ENCODE measurements at places on chromosomes 6 and 20.

DNA sequence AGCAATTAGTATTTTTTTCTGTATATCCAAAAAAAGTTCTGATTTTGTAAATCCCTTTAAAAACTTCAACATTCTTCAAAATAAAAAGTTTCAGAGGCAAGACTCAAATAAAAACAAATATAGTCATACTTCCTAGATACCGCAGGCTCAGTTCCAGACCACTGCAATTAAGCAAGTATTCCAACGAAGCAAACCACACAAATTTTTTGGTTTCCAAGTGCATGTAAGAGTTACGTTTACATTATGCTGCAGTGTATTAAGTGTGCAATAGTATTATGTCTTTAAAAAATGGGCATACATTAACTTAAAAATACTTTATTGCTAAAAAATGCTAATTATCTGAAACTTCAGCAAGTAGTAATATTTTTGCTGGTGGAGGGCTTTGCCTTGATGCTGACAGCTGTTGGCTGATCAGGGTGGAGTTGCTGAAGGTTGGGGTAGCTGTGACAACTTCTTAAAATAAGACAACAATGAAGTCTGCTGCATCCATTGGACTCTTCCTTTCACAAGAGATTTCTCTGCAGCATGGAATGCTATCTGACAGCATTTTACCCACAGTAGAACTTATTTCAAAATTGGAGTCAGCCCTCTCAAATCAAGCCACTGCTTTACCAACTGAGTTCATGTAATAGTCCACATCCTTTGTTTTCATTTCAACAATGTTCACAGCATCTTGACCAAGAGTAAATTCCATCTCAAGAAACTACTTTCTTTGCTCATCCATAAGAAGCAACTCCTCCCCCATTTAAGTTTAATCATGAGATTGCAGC, 46.0 kb downstream of the PHIP start:
- no peak for DNase-seq

DNA sequence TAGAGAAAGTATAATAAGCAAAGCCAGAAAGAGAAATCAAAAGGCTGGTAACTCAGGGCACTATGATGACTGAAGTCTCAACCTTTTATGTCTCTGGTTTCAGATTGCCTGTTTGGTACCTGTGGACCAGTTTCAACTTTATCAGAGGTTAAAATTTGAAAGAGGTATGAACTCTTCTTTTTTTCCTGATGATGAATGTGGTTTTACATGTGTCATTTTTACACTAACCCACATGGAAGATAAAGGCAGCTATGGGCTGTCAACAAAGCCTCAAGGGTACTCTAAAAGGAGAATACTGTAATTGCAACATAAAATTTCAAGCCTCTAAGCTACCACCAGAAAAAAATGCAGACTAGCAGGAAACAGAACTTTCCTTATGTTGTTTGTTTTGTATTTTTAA, 52.4 kb downstream of the RNF144B start:
- DNase-seq, result no peak

- DNase-seq, result no peak
These were observed 124.2 kb downstream of the CEBPB start for GRCh38 chr20:50314678-50315335.

- no peak for DNase-seq
These were observed 6.2 kb downstream of the CSE1L start for GRCh38 chr20:49052334-49052733.

GRCh38 chr20:13274275-13274861, 53.3 kb downstream of the ISM1 start:
- DNase-seq, result no peak

GRCh38 chr6:32459781-32460424, 20.2 kb downstream of the HLA-DRA start:
- no peak for DNase-seq

GRCh38 chr6:139640921-139641320, 266.5 kb upstream of the CITED2 start:
- peak; percentile 53 for DNase-seq

GRCh38 chr6:106648651-106649308, 19.4 kb downstream of the QRSL1 start:
- DNase-seq, result no peak

DNA sequence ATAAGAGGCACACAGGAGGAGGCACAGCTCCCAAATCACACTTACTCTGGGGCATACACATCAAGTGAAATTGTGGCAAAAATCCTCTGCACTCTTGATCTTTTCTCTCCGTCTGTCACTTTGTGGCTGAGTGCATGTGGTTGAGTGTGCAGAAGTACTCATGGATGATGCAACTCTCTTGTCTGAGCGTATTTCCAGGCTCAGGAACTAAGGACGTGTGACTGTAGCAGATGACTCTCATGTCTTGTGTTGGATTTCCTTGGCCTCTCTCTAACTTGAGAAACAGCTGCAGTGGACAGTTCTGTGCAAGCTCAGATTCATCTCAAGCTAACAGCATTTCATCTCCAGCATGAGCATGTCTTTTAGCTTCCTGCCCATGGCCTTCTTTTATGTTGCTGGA, 245.4 kb upstream of the FLRT3 start:
- no peak for DNase-seq

DNA sequence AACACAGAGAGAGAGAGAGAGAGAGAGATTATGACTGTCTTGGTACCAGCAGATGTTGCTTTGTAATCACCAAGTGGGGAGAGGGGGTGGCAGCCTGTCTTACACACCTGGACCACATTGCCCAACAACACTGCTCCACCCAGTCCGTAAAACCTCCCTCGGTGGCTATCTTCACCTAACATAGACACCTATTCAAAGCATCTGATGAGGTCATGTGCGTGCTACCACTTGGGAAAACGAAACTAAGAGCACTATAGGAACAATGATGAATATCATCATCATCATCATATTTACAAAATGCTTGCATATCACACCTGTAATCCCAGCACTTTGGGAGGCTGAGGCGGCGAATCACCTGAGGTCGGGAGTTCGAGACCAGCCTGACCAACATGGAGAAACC, 24.1 kb upstream of the SALL4 start:
- no peak for DNase-seq

- no peak for DNase-seq
These were observed 802.0 kb downstream of the C6orf118 start for GRCh38 chr6:164507206-164507940.

DNA sequence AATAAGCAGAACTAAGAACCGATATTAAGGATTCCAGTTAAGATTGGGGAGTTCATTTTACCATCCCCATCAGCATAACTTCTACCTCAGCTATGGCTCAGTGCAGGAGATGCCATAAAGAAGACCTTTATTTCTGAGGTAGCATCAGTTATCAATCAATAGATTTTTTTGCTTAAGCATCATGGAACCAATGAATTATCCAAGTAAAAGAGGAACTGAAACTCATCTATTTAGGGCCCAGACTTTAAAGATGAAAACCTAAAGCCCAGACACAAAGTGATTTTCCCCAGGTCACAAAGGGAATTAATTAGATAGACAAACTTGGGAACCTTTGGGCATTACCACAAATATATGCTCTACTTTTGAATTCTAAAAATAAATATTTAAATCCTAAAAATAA, 59.2 kb upstream of the TINAG start:
- no peak for DNase-seq

GRCh38 chr20:22524393-22525015, 59.9 kb downstream of the FOXA2 start:
- no peak for DNase-seq

DNA sequence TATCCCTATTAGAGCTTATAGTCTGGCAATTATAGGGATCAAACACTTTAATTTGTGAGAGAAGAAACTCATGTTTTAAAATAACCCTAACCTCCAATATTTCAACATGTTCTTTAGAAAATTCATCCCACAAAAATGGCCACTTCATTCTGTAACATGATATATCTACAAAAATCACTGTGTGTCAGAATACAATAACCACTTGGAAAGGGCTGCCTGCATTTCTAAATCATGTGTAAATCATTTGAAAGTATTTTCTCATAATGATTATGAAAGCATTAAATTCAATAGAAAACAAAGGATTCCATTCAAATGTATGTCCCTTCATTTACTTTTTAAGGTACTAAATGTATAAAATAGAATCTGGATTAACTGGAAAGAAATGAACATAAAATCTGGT, 101.4 kb upstream of the NHSL1 start:
- DNase-seq, result no peak

GRCh38 chr6:52739134-52739533, 24.1 kb downstream of the GSTA2 start:
- no peak for DNase-seq

DNA sequence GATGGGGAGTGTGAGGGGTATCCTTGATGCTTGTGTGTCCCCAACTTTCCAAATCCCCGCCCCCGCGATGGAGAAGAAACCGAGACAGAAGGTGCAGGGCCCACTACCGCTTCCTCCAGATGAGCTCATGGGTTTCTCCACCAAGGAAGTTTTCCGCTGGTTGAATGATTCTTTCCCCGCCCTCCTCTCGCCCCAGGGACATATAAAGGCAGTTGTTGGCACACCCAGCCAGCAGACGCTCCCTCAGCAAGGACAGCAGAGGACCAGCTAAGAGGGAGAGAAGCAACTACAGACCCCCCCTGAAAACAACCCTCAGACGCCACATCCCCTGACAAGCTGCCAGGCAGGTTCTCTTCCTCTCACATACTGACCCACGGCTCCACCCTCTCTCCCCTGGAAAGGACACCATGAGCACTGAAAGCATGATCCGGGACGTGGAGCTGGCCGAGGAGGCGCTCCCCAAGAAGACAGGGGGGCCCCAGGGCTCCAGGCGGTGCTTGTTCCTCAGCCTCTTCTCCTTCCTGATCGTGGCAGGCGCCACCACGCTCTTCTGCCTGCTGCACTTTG, at the start of gene TNF:
TNF (plus strand) TSS at position 231 of the 567 bp plus-strand sequence; CDS start at position 408, 177 bp downstream.
- DNase-seq, result no peak

DNA sequence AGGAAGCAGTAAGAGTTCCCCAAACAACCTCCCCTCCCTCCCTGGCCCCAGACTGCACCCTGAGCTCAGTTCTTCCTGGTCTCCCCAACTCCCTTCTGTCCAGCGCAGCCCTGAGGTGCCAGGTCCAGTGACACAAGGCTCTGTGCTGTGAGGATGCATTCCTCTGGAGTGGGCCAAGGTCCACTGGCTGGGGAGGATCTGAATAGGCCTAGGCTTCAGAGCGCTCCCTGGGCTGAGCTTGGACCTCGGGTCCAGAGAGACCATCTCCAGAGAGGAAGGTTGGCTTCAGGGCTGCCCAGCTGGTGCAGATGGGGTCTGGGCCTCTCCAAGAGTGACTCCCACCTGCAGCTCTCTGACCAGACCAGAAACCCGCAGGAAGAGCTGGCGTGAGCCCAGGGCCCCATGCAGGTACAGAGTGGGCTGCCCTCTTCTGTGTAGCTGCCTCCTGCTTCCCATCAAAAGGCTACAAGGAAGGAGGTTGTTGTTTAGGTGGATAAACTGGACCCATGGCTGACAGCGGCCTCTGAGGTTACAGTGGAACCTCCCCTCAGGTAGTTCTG, 52.3 kb upstream of the MLN start:
- no peak for DNase-seq

GRCh38 chr6:47603995-47604394, 94.4 kb upstream of the ADGRF4 start:
- DNase-seq, result no peak

DNA sequence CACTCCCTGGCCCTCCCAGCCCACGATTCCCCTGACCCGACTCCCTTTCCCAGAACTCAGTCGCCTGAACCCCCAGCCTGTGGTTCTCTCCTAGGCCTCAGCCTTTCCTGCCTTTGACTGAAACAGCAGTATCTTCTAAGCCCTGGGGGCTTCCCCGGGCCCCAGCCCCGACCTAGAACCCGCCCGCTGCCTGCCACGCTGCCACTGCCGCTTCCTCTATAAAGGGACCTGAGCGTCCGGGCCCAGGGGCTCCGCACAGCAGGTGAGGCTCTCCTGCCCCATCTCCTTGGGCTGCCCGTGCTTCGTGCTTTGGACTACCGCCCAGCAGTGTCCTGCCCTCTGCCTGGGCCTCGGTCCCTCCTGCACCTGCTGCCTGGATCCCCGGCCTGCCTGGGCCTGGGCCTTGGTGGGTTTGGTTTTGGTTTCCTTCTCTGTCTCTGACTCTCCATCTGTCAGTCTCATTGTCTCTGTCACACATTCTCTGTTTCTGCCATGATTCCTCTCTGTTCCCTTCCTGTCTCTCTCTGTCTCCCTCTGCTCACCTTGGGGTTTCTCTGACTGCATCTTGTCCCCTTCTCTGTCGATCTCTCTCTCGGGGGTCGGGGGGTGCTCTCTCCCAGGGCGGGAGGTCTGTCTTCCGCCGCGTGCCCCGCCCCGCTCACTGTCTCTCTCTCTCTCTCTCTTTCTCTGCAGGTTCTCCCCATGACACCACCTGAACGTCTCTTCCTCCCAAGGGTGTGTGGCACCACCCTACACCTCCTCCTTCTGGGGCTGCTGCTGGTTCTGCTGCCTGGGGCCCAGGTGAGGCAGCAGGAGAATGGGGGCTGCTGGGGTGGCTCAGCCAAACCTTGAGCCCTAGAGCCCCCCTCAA, at the start of gene LTA:
LTA (plus strand) TSS at position 249 of the 871 bp plus-strand sequence; CDS start at position 703, 454 bp downstream.
- DNase-seq, result no peak

DNA sequence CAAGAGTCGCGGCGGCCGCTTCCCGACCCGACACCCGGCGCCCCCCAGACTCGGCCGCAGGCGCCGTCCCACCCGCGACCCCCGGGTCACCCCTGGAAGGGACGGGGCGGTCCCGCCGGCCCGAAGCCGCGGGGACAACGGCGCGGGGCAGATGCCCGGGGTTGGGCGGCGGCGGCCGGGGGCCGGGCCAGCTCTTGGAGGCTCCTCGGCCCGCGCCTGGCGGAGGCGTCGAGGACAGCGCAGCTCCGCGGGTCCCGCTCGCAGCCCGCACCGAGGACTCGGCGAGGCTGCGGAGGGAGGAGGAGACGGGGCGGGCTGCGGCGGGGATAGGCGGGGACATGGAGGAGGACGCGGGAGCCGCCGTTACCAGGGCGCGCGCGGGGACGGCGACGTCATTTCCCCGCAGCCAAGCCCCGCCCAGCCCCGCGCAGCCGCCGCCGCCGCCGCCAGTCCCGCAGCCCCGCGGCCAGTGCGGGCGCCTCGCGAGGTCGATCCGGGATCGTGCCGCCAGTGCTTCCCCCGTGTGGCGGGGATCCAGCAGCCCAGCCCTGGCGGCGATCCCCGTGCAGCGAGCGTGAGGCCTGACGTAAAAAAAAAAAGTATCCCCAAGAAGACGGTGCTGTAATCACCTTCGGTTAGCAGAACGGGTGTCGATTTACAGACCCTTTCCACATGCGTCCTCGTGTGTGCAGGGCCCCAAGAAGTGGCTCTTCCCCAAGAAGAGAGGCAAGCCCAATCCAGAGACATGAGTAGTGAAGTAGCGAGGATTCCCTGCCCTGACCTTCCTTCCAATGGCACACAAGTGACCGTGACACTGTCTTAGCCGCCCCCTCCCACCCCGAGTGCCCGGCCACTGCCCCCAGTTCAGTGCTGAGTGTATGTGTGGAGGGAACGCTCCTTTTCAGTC, at the start of gene FAM184A:
FAM184A (minus strand) TSS at position 289 of the 907 bp plus-strand sequence. CDS start 365 bp downstream, outside the sequence.
- DNase-seq, result peak; percentile 39

DNA sequence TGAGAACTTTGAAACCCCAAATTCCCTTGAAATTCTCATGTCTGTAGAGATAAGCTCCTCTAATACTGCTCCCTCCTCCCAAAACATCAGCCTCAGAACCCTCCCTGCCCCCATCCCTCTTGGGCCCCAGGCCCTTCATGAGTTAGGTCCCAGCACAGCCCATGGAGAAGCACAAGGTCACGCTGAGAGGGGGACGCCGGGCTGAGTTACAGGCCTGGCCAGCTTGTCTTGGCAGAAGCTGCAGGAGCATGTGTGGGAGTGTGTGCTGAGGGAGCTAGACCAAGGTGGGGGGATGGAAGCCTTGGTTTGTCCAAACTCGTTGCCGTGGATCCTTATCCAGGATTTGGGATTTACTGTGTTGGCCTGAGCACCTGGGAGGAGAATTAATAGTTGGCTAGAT, 8.5 kb upstream of the PTCRA start:
- no peak for DNase-seq

Measured in AML-193 (cell line).